ENCODE measurements at places on chromosomes 2 and 18. TPM values are rescaled to one million over a fixed set of nuclear protein-coding genes. Genes with fewer than 3 reads are reported as not detected.

DNA sequence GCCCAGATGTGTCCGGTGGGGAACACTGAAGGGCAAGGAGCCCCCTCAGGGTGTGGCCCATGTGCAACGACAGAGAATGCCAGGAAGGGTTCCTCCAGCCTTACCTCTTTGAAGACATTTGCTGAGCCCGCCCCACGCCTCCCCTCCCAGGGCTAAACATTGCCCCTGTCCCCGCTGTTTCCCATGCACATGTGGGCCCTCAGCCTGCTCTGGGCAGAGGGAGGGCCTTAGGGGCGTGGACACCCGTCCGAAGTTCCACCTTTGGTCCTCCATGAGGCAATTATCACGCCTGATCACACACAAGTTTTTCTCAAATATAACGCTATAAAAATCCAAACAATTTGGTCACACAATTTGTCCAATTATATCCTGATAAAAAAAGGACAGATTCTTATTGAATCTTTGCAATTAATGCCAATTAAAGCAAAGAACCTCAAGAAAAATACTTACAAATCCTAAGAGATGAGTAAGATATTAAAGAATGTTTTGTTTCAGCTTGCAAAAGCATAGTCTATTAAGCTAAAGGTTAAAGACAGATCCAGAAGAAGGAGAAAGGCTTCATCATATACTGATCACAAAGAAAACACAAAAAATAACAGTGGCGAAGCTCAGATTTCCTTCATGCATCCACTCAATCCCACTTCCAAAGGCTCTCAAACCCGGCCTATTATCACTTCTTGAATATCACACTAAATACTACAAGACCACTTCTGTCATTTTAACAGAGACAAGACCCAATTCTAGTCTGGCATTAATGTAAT lies 55.2 kb upstream of the LDLRAD4 start:
- DNase-seq, result no peak
- H3K27ac ChIP-seq, result no peak overlapping the region
- no peak overlapping the region for H3K4me3 ChIP-seq

DNA sequence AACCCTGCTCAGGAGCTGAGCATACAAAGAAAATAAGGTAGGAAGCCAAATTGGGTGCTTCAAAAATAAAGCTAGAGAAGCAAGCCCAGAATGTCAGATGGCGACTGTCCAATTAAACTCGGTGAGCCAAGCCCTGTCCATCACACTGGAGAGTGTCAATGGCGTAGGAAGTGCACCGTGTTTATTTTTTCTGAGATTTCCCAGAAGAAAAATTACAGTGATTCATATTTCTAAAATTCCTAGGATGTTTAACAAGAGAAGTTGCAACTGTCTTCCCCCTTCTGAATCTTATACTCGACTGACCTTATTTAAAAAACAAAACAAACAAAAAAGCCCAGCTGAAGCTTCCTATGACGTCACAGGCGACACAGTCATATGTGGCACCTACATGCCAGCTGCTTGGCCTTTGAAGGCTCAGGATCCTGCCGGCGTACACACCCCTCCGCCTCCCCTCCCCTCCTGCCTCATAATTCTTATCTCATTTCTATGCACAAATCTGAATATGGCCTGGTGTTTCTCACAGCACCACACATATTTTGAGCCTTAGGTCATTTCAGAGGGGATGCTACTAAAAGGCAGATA lies 60.8 kb downstream of the MBP start:
- peaks cover 33% of the 10 kb centered on the region for H3K4me1 ChIP-seq
- no peak overlapping the region for H3K27ac ChIP-seq
- H3K36me3 ChIP-seq, result no peaks in the 10 kb centered on the region
- H3K4me3 ChIP-seq, result no peak overlapping the region
- no peaks in the 10 kb centered on the region for H3K27me3 ChIP-seq

DNA sequence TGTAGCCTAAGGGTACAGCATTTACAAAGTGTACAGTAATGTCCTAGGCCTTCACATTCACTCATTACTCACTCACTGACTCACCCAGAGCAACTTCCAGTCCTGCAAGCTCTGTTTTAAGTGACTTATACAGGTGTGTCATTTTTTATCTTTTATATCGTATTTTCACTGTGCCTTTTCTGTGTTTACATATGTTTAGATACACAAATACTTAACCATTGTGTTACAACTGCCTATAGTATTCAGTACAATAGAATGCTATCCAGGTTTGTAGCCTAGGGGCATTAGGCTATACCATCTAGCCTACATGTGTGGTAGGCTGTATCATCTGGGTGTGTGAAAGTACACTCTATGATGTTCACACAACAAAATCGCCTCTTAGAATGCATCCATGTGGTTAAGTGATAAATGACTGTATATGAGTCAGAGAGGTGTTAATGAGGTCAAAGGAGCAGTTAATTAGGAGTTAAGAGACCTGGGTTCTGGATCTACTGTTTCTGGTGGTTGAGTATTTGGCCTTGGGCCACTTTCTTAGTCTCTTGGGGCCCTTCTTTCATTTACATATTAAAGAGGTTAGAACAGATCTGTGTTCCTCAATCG lies 149.1 kb downstream of the GREB1L start:
- no peak overlapping the region for H3K27ac ChIP-seq
- DNase-seq, result no peak
- H3K4me1 ChIP-seq, result no peaks in the 10 kb centered on the region
- no peaks in the 10 kb centered on the region for H3K36me3 ChIP-seq

The MEP1B gene
- total RNA-seq, result not detected

The GPBAR1 gene
- 90.3 TPM for total RNA-seq
